Fibroblast of mammary gland (primary cell): ENCODE measurements at places on chromosomes 3 and 15.
A peak's percentile ranks its signal among the peaks of the same experiment; 100 is the strongest.

GRCh38 chr3:176401211-176401610, 796.1 kb downstream of the TBL1XR1 start:
- DNase-seq, result no peak

DNA sequence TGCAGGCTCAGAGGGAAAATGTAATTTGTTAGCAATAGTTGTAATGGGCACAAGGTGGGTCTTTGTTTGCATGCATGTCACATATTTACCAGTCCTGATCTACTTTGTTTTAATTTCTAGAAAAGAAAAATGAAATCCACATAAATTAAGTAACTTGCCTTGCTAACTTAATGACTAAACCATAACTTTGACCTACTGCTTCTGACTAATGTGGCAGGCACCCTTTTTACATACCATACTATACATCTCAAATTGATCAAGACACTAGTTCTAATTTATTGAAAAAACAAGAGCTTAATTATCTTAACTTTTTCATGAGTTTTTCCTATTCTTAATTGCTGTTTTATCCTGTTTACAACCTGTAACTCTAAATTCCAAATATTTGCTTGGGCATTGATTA, 93.2 kb downstream of the ATP11B start:
- DNase-seq, result peak; percentile 41

- no peak for DNase-seq
These were observed 13.3 kb upstream of the CD47 start for GRCh38 chr3:108103886-108104797.

DNA sequence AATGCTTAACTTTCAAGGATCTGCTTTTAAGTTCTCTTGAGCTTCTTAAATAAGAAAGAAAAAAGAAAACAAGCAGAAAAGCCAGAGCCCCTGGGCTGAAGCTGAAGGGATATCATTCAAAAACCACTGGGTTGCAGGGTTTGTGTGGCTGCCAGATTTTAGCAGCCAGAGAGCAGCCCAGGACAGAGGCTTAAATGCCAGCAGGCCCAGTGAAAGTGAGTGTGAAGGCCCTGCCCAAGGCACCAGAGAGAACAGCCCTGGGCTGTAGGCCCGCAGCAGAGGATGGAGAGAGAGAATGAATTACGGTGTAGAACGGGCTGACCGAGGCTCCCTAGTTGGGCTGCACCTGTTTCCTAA, 106.3 kb upstream of the BOC start:
- DNase-seq, result no peak

GRCh38 chr15:76330080-76330680, 6.4 kb upstream of the ISL2 start:
- peak; percentile 67 for DNase-seq

DNA sequence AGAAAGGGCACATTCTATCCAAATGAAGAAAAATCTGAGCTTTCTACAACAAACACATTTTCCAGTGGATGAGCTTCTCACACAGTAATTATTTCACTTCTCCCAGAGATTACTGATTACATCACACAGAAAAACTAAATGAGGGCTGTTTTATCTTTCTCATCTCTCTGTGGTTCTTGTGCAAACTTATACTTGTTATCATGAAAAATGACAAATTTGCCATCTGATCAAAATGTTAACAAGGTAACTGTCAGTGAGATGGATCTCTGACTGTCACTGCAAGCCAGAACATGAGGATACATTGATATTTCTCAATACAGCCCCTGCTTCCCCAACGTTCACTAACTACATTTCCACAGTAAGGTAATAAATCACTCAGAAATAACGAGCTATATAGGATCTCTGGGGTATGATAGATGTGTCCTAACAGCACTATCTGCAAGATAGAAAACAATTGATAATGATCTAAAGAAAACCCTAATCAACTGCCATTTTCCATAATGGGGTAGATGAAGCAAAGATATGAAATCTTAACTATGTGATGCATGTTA, 829.3 kb upstream of the CFAP20DC start:
- no peak for DNase-seq

DNA sequence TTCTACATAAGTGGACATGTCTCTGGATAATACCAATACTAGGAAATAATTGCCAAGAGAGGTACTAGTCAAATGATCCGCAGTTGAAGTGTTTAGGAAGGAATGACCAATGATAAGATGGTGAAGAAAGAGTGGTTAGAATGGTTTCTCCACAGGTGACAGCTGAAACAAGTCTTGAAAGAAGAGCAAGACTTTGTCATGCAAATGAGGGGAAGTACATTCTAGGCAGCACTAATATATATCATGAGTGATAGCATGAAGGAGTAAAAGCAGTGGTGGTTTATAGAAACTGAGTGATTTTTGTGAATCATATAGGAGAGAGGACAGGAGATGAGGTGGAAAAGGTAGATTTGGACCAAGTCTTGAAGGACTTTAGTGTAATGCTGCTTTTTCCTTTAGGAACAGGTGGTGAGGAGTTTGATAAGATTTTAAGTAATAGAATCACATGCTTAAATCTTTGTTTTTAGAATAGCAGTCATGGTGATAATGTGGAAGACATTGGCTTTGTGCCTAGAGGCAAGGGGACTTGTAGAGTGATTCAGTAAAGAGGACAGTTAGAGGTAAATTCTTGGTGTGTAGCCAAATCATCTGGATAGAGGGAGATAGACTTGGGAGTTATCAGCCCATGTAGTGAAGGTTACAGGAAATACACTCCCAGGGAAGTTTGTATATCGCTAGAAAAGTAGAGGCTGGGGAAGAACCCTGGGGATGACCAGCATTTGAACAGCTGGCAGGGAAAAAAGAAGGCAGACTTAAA, 31.9 kb downstream of the SLMAP start:
- no peak for DNase-seq

- no peak for DNase-seq
These were observed 217.5 kb downstream of the ALCAM start for GRCh38 chr3:105584003-105584790.
